Fibroblast of villous mesenchyme (primary cell): ENCODE measurements at places on chromosomes 3 and 15. TPM values are rescaled to one million over a fixed set of nuclear protein-coding genes. Genes with fewer than 3 reads are reported as not detected.

- no peak for DNase-seq
Measured at GRCh38 chr3:178217479-178217878, 318.8 kb upstream of the KCNMB2 start.

GRCh38 chr15:75923756-75924155 is 20.1 kb downstream of the FBXO22 start:
- no peak for DNase-seq

PLIN1 gene
- under 0.01 and 0.43 TPM in 2 replicates for total RNA-seq

GRCh38 chr15:89244574-89244903 is 760 bp downstream of the FANCI start:
- peak; percentile 25 for DNase-seq

GRM2 gene
- under 0.01 TPM in 1 of 2 replicates, not detected in the other for total RNA-seq

GRCh38 chr15:87843312-87843711 is 413.2 kb downstream of the NTRK3 start:
- DNase-seq, result no peak

GRCh38 chr3:65576966-65577365 is 461.8 kb downstream of the MAGI1 start:
- DNase-seq, result peak; percentile 10

- DNase-seq, result no peak
Measured at GRCh38 chr3:55565521-55565920, 78.4 kb upstream of the WNT5A start.

DPH3 gene
- total RNA-seq, result 20.0 and 33.2 TPM in 2 replicates
